ENCODE measurements at places on chromosomes 4 and X. TPM values are rescaled to one million over a fixed set of nuclear protein-coding genes. Genes with fewer than 3 reads are reported as not detected.

CXCL6 gene
- total RNA-seq: 139 TPM

TLR3 gene
- 17.5 TPM for total RNA-seq

PRDM8 gene
- total RNA-seq: 1.7 TPM

RHOXF2 gene
- total RNA-seq: not detected

TMSB15C gene
- total RNA-seq: 3.9 TPM

SPP1 gene
- 3,280 TPM for total RNA-seq

ZNF141 gene
- 13.8 TPM for total RNA-seq

HS3ST1 gene
- total RNA-seq: 16.9 TPM

ITGB1BP2 gene
- total RNA-seq: 1.1 TPM

USP26 gene
- total RNA-seq: not detected

JADE3 gene
- 24.4 TPM for total RNA-seq

GPR173 gene
- 3.3 TPM for total RNA-seq

CPE gene
- total RNA-seq: 32.8 TPM

MTNR1A gene
- not detected for total RNA-seq

GRCh38 chr4:171785388-171785787 lies 27.8 kb upstream of the GALNTL6 start:
- no peak for DNase-seq

- DNase-seq: no peak
Observed at GRCh38 chr4:164464313-164464712, 289.6 kb upstream of the SMIM31 start.

DNA sequence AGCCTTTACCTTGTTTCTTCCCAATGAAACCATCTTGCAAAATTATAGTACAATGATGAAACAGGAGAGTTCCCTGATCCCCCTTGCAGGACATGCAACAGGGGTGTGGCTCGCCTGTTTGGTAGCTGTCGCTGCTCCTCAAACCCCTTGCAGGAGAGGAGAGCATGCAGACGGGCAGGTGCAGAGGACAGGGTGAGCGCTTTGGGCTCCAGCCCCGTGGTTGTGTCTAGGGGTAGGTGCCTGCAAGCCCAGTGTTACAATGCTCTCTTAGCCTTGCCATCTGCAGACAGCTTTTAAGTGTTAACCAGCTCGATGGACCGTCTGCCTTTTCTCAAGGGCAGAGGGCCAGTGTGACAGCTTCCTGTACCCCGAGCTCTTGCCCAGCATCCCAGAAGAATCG lies 102.0 kb downstream of the TAB3 start:
- DNase-seq: no peak

- no peak for DNase-seq
Observed at GRCh38 chrX:70453024-70453618, 8.5 kb downstream of the DLG3 start.

DNA sequence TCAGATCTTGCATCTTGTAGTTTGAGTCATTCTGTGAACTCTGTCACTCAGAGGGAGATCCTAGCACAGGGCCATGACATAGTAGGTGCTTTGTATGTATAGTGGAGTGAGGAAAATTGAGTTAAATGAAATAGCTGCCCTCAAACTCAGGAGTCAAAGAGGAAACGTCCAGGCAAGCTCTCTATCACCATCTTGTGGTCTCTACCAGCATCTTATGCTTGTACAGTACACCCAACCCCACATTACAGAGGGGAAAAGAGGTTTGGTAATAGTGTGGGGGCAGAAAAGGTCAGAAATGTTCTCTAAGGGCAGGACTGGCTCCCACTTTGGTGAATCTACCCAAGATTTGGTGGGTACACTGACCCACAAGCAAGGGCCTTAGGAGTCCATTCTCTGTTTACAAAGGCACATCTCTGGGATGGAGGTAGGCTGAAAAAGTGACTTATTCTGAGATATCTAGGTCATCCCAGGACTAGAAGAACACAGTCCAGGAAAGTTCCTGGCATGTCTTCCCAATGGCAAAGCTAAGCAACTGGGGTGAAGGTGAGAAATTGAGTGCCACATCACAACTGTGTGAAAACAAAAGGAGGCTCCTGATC lies 131.8 kb downstream of the OR13H1 start:
- DNase-seq: no peak

DNA sequence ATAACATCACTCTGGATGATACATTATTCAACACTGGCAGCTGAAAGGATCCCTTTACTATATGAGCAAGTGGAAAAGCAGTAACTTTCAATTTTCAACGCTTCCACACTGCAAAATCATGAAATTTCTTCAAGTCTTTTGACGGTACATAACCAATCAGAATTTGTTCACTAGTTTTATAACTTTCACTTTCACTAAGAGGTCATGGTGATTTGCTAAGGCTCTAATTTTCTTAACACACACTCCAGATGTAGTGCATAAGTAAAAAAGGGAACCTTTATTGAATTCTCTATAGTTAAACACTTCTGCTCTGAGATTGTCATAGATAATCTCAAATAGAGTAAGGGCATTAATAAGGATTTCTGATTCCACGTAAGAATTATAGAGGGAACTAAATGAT lies 4.1 kb downstream of the ARMCX2 start:
- no peak for DNase-seq

DNA sequence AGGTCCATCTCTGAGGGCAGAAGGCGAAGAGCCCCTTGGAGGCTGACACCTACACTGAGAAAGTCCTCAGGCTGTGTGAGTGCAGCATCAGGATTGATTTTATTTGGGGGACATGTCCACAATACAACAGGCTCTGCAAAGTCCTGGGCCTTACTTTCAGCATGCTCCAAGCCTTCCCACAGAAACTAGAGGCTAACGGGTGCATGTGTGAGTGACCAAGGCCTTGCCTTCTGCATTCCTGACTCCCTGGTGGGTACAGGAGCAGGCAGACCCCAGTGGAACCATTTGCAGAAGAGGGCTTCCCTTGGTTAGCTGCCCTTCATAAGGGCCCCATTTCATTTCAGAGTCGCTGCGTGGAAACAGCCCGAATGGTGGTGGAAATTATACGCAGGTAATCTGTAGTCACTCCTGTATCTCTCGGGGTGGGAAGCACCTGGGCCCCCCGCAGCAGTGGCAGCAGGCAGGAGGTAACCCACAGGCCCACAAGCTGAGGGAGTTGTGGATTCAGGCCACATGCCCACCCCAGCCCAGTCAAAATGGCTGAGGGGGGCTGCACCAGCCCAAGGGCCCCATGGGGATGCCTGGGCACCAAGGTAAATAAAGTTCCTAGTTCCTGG lies 37.7 kb downstream of the NSG1 start:
- no peak for DNase-seq

GRCh38 chrX:40573763-40574162 lies 7.0 kb upstream of the ATP6AP2 start:
- peak; percentile 41 for DNase-seq

DNA sequence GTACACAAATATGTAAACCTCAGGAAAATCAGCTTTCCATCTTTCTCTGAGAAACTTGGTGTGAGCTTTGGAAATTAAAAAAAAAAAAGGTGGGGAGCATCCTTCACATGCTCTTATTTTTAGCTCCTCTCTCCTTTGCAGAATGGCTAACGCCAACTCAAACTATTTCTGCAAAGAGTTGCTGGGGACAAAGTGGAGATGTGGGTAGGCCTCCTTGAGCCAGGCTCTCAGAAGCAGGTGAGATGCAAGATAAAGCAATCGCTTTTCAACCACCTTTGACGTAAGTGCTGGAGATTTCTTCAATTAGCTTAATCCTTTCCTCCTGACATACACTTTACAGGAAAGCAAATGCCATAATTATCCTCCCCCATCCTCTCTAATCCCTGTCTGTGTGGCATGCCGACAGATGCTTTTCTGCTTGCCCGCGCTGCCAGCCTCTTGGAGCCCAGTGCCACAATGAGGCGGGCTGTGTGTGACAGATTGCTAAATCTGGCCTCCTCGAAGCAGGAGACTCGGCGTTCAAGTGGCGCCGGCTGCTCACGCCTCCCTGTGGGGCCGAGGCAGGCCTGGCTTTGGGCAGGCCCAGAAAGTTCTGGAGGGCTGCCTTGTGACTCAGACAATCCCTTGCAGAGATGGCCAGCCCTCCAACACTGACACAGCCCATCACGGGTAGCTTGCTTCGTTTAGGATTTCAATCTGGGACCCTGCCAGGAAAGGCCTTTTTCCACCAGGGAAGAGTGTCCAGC lies 64.9 kb upstream of the SOD3 start:
- DNase-seq: no peak

DNA sequence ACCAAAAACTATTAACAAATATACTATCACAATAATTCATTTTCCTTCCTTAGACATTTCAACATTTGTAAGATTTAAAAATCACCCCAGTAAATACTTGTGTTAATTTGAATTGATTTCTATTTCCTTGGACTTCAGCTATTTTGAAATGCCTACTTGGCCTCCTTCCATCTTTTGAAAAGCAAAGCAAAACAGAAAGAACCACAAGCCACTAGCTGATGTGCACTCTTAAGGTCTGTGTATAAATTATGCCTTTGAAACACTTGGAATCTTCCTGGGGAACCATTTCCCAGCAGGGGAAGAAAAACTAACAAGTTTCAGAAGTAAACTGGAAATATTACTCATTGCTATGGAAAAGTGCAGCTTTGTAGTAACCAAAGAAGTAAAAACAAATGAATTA lies 139.8 kb downstream of the CLCN4 start:
- DNase-seq: peak; percentile 71

GRCh38 chr4:16597845-16598596 lies 300.4 kb downstream of the LDB2 start:
- peak; percentile 26 for DNase-seq

- DNase-seq: no peak
Observed at GRCh38 chr4:48439988-48440387, 43.2 kb upstream of the SLC10A4 start.

- DNase-seq: no peak
Observed at GRCh38 chr4:105895583-105896460, 551 bp downstream of the NPNT start.

DNA sequence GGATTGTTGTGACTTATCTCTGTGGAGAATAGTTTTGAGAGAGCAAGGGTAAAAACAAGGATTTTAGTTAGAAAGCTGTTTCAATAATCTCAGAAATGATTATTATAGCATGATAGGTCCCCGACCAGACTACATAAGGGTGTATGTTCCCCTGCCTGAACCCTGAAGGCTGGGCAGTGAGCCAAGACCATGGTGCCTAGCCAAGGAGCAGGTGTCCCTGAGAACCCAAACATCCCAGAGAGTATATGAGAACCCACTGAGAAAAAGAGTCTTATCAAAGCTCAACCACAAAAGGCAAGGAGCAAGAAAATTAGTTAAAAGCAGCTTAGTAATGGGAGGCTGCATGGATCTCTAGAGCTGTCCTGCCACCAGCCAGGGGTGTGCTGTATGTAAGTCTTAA lies 94.9 kb upstream of the UNC5C start:
- no peak for DNase-seq

DNA sequence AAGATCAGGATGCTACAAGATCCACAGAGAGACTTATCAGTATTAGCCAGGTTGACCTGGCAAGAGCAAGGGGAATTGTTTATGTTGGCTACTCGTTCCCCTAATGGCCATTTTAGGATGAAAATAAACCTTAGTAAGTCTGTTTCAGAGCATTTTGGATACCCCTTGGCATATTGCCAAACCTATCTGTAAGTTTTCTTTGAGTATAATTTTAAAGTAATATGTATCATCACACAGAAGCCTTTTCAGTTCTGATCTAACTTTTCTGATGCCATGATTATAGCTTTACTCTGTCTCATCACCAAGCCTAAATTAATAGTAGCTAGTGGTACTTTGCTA lies 99.7 kb downstream of the TSPAN7 start:
- no peak for DNase-seq

GRCh38 chrX:86604607-86605006 lies 456.4 kb downstream of the DACH2 start:
- no peak for DNase-seq

GRCh38 chrX:115560978-115561604 lies at the start of gene PLS3:
Gene PLS3, plus strand, starts transcription at chrX:115561174. Its CDS starts 49,077 bp downstream, at chrX:115610251.
- DNase-seq: no peak

- peak; percentile 22 for DNase-seq
Observed at GRCh38 chrX:154327038-154327820, 31.6 kb downstream of the TKTL1 start.

DNA sequence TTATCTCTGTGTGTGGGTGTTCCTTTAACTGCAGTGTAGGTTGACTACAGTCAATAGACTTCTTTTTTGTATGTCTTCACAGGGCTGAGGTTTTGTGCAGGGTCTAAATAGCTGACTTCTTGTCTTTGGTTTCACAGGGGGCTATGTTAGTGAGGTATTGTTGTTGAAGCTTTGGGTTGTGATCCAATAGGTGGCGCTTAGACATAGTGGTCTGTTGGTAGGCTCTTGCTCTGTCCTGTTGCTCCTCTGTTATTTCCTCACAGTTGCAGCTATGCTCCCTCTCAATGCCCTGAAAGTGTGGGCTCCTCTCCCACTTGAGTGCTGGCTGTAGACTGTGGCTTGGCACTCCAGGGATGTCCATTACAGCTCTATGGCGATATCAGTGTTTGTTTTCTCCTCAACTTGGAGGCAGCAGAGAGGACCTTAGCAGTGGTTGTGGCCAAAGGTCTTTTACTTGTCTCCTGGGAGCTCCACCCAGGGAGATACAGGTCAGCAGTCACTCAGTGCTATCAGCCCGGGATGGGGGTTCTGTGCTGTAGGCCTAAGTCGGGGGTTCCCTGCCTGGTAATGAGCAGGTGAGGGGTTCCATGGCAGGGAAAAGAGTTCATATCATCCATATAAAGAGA lies 14.0 kb downstream of the POF1B start:
- DNase-seq: no peak

- peak; percentile 86 for DNase-seq
Observed at GRCh38 chrX:76183289-76184049, 10.6 kb downstream of the PBDC1 start.

GRCh38 chr4:10347281-10347795 lies 109.9 kb downstream of the ZNF518B start:
- DNase-seq: no peak

DNA sequence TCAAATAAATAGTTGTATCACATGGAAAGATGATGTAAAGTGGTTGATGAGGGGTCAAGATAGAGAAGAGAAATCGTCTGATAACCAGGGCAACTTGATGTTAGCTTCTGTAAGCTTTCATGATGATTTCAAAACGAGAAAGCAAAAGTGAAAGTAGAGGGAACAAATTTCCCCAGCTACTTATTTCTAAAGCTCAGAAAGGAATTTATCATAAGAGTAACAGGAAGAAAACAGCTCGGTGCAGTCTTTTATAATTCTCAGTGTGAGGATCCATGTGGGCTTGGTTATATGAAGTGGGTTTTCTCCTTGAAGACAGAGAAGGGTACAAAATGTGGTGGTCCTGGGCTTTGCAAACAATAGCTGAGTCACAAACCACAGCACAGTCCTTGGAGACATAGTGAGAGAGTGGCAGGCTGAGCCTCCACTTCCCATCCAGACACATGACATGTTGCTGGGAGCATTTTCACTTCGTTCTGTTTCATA lies 32.1 kb upstream of the GLRA2 start:
- peak; percentile 15 for DNase-seq

DNA sequence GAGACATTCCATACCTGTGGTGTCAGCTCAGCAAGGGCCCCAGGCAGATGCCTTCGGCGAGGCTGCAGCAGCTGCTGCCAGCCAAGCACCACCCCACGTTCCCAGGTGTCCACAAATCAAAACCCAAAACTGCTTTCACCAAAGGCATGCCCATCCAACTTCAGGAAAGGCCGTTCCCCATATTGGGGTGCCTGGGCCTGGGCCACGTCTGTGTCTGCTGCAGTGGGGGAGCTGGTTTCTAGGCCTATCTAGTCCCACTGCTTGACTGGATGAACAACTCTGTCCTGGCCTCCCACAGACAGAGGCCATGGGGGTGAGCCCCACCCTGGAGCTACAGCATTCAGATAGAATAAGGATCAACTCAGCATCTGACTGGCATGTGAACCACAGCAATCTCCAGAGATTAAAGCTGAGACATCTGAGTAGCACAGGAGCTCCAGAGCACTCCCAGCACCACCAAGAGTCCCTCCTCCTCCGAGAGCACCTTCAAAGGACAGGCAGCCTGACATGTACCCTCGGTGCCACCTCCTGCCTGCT lies 37.0 kb downstream of the NAT8L start:
- no peak for DNase-seq

Measured in renal cortical epithelial cell (primary cell).